ENCODE measurements at places on chromosomes 2 and 18.
A peak's percentile ranks its signal among the peaks of the same experiment; 100 is the strongest.

DNA sequence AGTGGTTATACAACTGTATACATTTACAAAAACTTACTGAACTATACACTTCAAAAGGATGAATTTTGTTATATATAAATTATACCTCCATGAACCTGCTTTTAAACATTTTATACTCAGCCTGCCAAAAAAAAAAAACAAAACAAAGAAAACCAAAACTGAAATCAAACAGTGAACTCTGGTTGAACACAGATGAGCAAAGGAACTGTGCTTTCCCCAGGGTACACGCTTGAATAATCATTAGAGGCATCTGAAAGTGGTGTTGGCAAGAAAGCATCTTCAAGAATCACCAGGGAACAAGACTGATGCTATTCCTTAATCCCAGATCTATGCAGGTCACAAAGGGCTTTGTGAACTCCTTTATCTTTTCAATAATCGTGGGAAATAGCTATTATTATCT is 77.0 kb upstream of the LYPD1 start:
- no peak overlapping the region for H3K27ac ChIP-seq
- DNase-seq: no peak
- no peaks in the 10 kb centered on the region for H3K36me3 ChIP-seq
- H3K4me1 ChIP-seq: no peaks in the 10 kb centered on the region
- H3K4me3 ChIP-seq: no peak overlapping the region

DNA sequence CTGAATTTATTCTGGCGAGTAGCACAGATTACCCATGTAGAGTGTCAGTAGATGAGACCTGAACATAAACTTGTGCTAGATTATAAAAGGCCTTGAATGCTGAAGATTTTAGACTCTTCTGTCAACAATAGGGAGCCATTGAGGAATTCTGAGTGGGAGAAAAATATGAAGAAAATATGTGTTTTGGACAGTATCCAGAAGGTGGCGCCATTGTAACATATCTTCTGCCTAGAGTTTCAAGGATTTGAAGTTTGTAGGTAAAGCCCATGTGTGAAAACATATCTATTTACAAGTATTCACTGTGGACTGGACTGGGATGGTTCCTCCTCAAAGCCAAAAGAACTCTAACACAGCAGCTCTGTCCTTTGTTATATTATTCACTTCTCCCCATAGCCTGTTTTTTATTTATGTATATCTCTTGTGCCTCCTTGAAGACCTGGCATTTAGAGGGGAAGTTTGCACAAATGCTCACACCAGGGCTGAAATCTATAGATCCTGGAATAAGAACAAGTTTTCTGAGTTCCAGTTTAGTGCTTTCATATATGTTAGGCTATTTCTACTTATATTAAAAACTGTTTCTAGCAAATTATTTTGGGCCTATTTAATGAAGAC is 124.9 kb downstream of the RDH14 start:
- peak; percentile 53 for DNase-seq
- H3K4me1 ChIP-seq: no peaks in the 10 kb centered on the region
- no peaks in the 10 kb centered on the region for H3K27me3 ChIP-seq
- H3K27ac ChIP-seq: no peak overlapping the region

DNA sequence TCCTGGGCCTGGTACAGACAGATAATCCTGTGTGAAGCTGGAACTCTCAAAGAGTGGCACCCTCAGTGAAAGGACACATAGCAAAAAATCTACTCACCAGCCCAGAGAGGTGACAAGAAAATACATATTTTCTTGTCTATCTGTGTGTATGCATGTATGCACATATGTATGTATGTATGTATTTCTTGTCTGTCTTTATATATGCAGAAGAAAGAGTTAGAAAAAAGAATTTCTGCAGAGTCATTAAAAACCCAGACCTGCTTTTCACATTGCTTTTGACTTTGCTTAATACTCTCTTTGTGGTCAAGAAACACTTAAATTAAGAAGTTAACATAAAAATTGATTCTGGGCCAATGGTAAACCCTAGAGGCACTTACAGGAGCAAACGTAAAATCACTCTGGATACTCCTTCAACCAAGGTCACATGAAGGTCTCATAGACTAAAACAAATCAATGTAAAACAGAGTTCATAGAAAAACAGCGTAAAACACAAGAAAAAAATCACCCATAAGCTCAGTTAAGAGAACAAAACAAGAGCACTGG is 16.5 kb upstream of the AAK1 start:
- no peaks in the 10 kb centered on the region for H3K27me3 ChIP-seq
- H3K36me3 ChIP-seq: no peaks in the 10 kb centered on the region
- no peaks in the 10 kb centered on the region for H3K4me1 ChIP-seq

GRCh38 chr2:140851258-140851981 is 1279.4 kb downstream of the LRP1B start:
- no peaks in the 10 kb centered on the region for H3K27me3 ChIP-seq
- no peak for DNase-seq
- H3K27ac ChIP-seq: no peak overlapping the region
- H3K4me3 ChIP-seq: no peak overlapping the region
- H3K36me3 ChIP-seq: no peaks in the 10 kb centered on the region

DNA sequence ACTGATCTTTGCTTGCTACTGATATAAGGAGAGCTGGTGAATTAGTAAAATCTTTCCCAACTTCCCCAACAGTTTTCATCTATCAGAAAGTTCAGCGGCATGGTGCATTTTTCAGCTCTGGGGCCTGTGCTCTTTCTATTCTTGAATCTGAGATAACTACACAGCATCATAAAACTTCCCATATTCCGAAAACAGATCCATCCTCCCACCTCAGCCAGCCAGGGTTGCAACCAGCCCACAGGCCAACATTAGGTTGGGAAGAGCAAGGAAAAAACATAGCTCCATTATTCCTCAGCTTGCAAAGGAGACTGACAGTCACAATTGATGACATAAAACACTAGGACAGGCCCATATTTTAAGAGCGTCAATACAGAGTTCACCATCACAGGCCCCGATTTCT is 297.2 kb downstream of the SETBP1 start:
- H3K27ac ChIP-seq: no peak overlapping the region
- H3K4me1 ChIP-seq: peaks cover 6% of the 10 kb centered on the region
- H3K27me3 ChIP-seq: no peaks in the 10 kb centered on the region
- H3K4me3 ChIP-seq: no peak overlapping the region

DNA sequence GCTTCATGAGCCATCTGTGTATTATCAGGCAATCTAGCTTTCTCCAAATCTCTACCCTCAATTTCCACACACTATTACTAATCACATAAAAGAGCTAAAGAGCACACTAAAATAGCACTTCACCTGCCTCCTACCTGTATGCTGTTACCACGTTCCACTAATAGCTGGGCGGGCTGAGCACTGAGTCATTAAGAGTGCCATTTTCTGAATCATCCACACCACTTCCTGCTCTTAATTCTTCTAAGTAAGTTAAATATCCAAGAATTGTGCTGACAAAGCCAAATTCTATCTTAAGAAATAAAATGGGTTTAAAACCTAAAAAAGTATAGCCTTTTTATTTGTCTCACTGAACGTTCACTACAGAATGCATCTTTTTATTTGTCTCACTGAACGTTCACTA is 35.7 kb downstream of the NOL10 start:
- peaks cover 7% of the 10 kb centered on the region for H3K4me1 ChIP-seq
- no peaks in the 10 kb centered on the region for H3K36me3 ChIP-seq
- peak; percentile 57 for DNase-seq
- H3K27ac ChIP-seq: no peak overlapping the region

GRCh38 chr2:112579241-112579640 is 5.2 kb upstream of the CHCHD5 start:
- DNase-seq: no peak
- H3K27me3 ChIP-seq: no peaks in the 10 kb centered on the region

All from MM.1S (cell line).